ENCODE measurements at places on chromosomes 13 and 19. TPM values are rescaled to one million over a fixed set of nuclear protein-coding genes. Genes with fewer than 3 reads are reported as not detected.

GRCh38 chr13:39419876-39420275, 183.1 kb downstream of the LHFPL6 start:
- DNase-seq: no peak
- H3K27ac ChIP-seq: no peak overlapping the region
- H3K27me3 ChIP-seq: peaks cover 9% of the 10 kb centered on the region
- H3K36me3 ChIP-seq: no peaks in the 10 kb centered on the region
- no peak overlapping the region for H3K4me3 ChIP-seq
- peaks cover 68% of the 10 kb centered on the region for H3K4me1 ChIP-seq

- peaks cover 15% of the 10 kb centered on the region for H3K4me1 ChIP-seq
- no peak within 1 kb of the TSS for H3K27ac ChIP-seq
- peaks cover 75% of the 10 kb centered on the region for H3K27me3 ChIP-seq
- peak; percentile 79 for DNase-seq
- peak within 1 kb of the TSS; percentile 88 for H3K4me3 ChIP-seq
Measured at GRCh38 chr13:39602614-39603366, at the start of gene LHFPL6. Gene LHFPL6 (minus strand): TSS chr13:39603193.

- no peaks in the 10 kb centered on the region for H3K4me1 ChIP-seq
- H3K27me3 ChIP-seq: no peaks in the 10 kb centered on the region
- H3K36me3 ChIP-seq: peaks cover 26% of the 10 kb centered on the region
- no peak overlapping the region for H3K27ac ChIP-seq
Measured at GRCh38 chr19:33125929-33126388, 6.0 kb upstream of the WDR88 start.

The SLC8A2 gene
- total RNA-seq: 6.8 TPM

The ZNF416 gene
- total RNA-seq: 10.0 TPM

Data from WTC11 (cell line).